ENCODE measurements at places on chromosomes 3 and 15.

DNA sequence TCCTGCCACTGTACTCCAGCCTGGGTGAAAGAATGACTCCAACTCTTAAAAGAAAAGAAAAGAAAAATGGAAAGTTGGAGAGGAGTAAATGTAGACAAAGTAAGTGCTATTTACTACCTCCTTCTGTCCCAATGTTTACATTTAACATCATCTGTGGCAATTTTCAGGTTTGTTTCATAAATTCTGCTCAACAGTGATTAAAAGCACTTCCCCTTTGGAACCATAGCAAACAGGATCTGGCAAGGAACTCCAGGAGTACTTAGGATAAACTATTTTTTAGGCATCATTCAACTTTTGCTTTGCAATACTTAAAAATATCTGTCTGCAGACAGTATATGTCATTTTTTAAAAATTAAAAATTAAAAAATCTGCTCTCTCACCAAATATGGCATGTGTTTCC, 5.5 kb upstream of the CX3CR1 start:
- DNase-seq, result no peak

- peak; percentile 81 for DNase-seq
Measured at GRCh38 chr15:44712346-44713005, 1.2 kb downstream of the B2M start.

GRCh38 chr3:195873281-195873887, 35.0 kb downstream of the TNK2 start:
- DNase-seq, result no peak

DNA sequence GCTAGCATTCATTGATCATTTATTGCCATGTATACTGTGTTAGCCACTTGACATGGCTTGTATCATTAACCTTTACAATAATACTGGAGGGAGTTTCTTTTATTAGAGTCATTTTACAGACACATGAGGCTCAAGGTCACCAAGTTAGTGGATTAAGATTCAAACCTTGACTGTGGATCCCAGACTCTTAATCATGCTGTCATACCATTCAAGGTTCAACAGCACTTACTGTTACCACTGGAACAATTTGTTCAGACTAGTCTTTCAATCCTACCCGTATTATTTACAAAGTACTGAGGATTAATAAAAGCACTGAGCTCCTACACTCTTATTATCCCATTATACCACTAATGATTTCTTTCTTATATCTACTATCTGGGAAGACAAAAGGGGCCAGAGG, 1.2 kb downstream of the COX17 start:
- no peak for DNase-seq

GRCh38 chr15:64861960-64862359, 20.2 kb downstream of the PLEKHO2 start:
- no peak for DNase-seq

- DNase-seq, result no peak
Measured at GRCh38 chr3:68681766-68682165, 250.6 kb downstream of the TAFA4 start.

DNA sequence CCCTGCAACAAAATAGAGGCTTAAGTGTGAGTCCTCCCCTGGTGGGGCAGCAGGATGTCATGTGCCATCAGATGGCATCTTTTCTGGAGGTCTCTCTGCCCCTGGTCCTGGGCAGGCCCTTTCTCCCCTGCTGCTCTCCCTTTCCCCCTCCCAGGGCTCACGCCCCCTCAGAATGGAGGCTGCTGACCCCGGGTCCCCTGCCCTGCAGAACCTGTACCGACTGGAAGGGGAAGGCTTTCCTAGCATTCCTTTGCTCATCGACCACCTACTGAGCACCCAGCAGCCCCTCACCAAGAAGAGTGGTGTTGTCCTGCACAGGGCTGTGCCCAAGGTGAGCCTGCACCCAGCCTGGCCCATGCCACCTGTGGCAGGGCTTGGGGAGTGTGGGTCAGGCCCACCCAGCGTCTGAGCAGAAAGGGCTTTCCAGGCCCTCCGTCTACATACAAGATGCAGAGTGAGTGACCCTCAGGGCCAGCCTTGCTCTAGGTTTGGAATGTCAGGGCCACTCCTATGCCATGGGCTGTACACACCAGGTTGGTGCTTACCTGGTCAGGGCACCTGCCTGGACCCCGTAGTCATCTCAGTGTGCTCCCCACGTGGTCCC, 7.1 kb downstream of the FES start:
- no peak for DNase-seq

GRCh38 chr3:58953288-58953687, 96.5 kb downstream of the CFAP20DC start:
- DNase-seq, result no peak

GRCh38 chr15:69941706-69942495, 155.8 kb downstream of the TLE3 start:
- DNase-seq, result no peak

DNA sequence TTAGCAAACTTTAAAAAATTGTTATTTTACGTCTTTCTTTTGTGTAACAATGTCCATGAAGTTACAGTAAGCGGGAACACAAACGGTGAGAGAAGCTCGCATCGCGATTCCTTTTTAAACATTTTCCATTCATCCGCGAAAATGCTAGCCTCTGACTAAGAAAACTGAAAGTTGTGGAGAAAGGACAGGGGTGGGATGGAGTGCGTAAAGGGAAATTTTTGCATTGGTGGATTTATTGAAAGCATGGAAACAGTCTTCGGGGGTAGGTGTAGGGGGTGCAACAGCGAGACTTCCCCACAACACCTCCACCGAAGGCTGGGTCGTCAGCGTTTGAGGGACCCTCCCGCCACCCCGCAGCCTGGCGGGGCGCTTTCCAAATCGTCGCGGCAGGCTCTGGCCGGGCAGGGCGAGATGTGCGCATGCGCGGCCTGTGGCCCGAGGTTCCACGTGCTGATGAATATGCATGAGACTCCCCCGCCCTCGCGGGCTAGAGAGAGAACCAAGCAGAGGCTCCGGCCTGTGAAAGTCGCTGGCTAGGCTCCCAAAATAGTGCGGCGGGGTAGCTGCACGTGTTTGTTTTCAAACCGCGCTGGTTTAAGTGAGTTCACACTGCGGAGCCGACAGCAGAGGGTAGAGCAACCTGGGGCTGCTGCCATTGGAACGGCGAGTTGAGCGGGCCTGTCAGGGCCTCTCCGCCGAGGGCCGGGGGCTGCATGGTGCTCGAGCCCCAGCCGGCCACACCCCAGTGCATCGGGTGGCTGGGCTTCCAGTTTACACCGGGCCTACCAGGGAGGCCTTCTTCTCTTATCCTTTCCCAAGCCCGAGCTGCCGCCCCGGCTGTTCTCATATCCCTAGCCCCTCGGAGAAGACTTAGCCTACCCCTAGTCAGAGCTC, 9.9 kb downstream of the ZIC1 start:
- DNase-seq, result no peak

DNA sequence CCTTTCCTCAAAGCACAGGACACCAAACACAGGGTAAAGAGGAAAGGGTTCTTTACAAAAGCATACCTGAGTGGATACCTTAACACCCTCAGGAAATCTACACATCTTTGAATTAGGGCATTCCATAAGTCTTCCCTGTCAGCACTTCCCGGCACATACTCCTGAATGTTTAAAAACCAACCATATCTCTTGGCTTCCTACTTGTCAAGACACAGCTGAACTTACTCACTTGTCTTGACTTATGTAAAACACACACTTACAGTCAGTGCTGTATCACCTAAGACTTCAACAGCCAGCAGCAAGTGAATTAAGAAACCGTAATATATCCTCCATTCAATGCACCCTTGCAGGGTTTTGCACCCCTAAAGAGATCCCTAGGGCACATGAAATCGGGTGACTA, 17.5 kb downstream of the IL1RAP start:
- DNase-seq, result no peak

DNA sequence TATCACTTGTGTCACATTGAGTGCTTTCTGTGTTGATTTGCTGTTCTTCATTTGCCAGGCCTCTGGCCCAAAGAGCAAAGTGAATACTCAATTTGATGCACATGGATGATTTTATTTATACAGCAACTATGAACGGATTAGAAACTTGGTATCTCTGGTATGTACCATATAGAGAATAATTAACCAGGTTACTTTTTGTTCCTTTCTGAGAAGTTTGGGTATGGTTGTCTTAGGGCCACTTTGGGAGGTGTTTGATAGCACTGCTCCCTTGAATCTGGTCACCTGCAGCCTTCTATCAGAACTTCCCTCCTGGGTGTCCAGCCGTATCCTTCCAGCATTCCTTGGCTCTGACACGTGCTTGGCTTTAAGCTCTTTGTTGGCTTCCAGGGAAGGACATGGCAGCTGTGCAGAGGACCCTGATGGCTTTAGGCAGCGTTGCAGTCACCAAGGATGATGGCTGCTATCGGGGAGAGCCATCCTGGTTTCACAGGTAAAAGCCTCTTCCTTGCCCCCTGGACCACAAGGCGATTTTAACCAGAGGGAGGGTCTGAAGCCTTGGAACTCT, 12.7 kb downstream of the TAGLN3 start:
- no peak for DNase-seq

DNA sequence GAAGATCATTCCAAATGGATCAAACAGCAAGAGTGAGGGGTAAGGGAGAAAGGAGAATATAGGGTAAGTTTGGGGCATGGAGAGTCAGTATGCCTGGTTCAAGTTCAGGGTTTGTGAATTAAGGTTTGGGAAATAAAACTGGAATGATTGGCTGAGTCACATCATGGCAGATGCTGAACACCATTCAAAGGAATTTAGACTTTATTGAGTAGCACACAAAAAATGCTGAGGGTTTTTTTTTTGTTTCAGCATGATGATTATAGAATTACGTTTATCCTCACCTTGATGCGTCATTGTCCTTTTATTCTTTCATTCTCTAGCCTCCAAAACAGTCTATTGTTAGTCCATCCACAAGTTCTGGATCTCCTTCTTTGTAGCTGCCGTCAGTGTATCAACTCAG, 220.0 kb upstream of the UMPS start:
- no peak for DNase-seq

DNA sequence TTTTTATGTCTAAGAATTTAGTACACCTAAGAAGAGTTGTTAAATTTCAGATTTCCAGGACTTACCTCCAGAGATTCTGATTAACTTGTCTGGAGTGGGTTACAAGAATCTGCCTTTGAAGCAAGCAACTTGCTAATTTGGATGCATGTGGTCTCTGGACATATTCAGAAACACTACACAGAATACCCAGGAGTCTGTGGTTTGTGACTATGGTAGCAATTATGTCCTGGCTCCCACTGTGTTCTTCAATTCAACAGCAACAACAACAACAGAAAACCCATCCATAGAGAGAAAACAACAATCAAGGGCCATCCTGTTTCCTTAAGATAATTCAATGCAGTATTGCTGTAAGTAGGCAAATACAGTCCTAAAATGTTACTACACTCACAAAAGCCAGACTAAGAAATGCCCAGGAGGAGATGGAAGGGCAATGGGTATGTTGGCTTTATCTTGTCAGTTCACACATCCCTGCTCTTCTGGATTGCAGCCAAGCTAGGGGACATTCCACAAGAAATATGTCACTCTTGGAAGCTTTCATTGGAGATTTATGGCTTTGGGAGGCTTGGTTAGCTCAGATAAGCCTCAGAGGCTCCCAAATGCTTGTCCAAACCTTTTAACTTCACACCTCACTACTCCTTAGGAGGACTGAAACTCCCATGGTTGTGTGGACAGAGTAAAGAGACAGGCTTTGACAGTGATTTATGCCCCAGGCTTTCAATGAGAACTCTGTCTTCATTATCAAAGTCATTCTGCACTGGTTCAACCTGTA, 99.4 kb upstream of the MRPL3 start:
- no peak for DNase-seq

DNA sequence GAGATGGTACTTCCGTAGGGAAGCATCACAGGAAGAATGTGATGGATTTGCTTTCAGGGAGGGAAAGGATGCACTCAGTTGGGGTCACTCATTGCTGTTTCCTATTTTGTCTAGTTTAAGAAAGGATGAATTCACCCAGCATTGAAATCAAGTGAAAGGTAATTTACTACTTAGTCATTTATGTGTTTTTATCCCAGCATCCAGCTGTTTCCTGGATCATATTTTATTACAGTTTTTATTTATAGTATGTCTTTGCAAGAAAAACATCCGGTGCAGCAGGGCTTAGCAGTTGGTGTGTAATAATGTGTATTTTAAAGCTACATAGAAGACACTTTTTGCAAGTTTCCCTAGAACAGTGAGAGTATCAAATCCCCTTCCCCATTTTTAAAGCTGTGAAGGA, 37.4 kb upstream of the GOLGA8B start:
- no peak for DNase-seq

- DNase-seq, result no peak
Measured at GRCh38 chr3:186318135-186318534, 43.9 kb downstream of the DGKG start.

DNA sequence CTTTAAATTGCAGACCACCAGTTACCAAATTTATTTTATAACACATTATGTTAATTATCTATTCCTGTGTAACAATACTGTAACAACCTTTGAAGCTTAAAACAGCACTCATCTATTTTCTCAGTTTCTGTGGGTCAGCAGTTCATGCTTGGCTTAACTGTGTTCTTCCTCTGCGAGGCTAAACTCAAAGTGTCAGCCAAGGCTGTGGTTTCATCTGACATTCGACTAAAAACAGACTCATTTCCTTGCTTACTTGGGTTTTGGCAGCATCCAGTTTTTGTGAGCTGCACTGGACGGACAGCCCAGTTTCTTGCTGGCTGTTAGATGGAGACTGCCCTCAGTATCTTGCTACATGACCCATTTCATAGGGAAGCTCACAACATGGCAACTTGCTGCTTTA, 247.3 kb upstream of the KCNH8 start:
- DNase-seq, result no peak

DNA sequence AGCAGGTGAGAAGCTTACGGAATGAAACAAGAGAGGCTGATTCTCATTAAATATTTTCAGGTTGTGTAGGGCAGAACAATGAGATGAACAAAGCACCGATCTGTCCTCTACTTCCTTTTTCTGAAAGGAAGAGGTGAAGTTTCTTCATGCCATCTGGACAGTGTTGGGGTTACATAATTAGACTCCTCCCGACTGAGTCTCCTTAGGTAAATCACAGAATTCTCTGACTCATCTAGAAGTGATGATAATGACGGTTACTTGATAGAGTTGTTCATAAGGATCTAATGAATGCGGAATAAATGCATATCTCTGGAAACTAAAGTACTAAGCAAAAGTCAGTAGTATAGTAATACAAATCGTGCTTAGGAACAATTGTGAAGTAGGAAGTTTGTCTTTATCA, 21.2 kb downstream of the CRTC3 start:
- DNase-seq, result peak; percentile 84

DNA sequence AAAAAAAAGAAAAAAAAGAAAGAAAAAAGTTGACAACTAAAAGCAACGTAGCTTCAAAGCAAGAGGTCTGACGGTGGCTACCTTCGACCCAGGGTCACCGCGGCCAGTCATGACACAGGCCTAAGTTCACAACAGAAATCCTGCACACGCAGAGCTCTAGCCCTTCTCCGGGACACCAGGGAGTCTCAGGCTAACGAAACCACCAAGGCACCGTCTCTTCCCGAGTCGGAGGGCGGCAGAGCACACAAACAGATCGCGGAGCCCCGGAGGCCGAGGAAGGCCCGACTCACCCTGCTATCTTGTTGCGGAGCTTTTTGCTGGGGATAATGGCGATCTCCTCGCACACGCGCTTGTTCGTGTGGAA, 584 bp downstream of the RPS17 start:
- no peak for DNase-seq

All from CD14-positive monocyte (primary cell).